Stimulated activated CD4-positive, alpha-beta T cell treated with anti-CD3 and anti-CD28 coated beads, Interleukin-2, amount 100 ng/mL, for 24 hours (primary cell): ENCODE measurements at places on chromosomes 7 and 10.

- no peak for DNase-seq
These were observed 120.9 kb downstream of the PKD1L1 start for GRCh38 chr7:47827351-47827756.

- DNase-seq: no peak
These were observed 1.7 kb downstream of the CDK6 start for GRCh38 chr7:92834507-92835260.

DNA sequence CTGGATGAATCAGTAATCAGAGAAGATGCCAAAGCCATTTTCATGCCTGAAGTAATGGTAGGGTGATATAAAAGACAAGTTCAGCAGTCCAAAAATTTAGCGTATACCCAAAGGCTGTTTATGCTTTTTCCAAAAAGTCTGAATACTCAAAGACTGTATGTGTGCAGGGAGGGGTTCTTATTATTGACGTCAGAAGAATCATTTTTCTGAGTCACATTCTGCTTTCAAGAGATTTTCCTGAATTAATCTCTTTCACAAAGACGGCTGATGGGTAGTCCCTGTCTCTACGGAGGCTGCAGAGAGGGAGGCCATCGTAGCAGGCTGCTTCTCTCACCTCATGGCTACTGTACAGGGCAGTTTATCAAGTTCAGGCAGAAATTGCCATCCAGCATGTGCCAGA lies 30.7 kb upstream of the ABLIM1 start:
- DNase-seq: no peak

GRCh38 chr7:139109188-139109982 lies at the start of gene ZC3HAV1:
ZC3HAV1 (minus strand) TSS chr7:139109720; CDS start chr7:139109331, 389 bp downstream.
- DNase-seq: peak; percentile 86

DNA sequence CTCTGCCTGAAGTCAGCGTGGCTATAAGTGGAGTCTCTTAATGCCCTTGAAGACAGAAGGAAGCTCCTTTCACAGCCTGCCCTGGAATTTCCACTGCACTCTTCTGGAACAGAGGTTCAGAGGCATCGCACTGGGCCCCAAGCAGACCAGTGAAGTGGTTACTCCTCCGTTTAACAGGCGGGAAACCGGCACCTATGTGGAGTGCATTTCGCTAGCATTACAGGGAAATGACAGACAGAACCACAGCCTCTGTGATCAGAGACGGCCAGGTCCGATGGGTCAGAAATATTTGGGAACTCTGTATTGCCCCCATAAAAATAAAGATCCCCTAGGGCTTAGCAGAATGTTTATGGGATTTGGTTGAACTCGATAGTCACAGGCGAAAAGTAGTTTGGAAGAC lies 406.9 kb upstream of the PRKCQ start:
- no peak for DNase-seq

- no peak for DNase-seq
These were observed 368.5 kb upstream of the MGMT start for GRCh38 chr10:129098517-129098916.

- no peak for DNase-seq
These were observed 249.2 kb upstream of the PHF14 start for GRCh38 chr7:10724449-10724848.

GRCh38 chr7:67863911-67864310 lies 867.3 kb downstream of the TYW1 start:
- no peak for DNase-seq

DNA sequence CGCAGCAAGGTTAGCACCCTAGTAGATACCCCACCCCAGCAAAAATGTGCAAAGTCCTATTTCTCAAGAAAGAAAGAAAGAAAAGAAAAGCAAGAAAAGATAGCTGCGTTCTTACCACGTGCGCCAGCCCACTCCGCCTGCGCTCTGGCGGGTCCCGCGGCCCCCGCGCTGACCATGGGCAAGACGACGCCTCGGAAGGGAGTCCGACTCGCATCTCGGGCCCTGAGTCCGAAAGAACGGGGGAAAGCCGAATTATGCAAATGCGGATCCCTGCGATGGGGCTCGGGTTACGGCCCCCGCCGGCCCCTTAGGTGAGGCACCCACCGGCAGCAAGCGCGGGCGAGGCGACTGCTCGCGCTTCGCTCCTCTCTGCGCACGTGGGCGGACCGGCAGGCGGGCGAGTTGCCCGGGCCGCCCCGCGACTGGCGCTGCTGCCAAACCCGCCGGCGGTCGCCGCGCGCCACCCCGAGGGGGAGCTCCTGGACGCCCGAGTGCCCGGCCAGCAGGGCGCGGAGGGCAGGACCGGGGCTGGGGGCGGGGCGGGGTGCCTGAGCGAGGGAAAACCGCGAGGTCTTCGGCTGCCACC lies 2.4 kb upstream of the EGR2 start:
- peak; percentile 74 for DNase-seq

DNA sequence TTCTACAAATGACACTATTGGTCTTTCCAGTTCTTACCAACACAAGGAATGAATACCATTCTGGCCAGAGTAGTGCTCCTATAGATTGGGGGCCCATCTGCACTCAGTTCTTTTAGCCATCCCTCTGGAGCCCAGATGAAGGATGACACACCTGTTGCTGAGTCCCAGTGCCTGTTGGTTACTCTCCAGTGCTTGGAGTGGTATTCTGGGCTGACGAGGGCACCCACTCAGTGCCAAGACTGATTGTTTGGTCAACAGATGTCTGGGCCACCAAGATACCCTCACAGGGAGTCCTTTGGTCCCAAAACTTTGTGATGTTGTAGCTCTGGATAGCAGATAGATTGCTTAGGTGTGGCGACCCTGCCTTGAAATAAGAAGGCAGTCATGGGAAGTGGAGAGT lies 23.7 kb upstream of the ITGA8 start:
- no peak for DNase-seq

DNA sequence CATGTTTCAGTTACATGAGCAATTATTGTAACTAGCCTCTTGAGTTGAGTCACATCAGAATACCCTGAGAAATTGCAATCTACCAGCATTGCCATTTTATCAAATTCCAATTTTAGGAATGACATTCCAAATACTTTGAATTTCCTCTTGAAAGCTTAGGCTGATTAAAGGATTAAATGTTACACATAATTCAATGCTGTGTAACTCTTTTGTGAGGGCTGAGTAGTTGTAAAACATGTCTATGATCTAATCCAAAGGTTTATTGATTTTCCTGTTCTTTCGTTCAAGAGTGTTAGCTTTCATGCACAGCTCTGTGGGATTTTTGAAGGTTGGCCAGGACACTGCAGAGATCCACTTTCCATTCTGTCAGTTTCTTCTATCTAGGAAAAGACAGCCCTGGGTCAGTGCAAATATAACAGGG lies 193.1 kb downstream of the SORCS1 start:
- no peak for DNase-seq

DNA sequence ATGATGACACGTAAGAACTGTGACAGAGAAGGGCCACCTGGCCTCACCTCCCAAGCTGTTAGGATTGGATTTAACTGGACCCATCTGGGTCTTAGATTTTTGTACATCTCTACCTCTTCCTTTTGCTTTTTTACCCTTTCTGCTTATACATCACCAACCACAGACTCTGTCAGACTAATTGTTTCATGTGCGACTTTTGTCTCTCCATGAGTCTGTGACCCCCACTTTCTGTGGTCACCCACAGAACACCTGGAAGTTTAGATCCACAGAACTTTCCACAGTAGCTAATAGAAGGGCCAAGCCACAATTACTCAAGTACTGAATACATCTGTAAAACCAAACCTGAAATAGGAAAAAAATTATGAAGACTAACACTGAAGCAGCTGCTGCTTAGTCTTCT lies 23.1 kb downstream of the SEC31B start:
- no peak for DNase-seq

- DNase-seq: no peak
These were observed 192.6 kb downstream of the CCSER2 start for GRCh38 chr10:84521013-84521412.

DNA sequence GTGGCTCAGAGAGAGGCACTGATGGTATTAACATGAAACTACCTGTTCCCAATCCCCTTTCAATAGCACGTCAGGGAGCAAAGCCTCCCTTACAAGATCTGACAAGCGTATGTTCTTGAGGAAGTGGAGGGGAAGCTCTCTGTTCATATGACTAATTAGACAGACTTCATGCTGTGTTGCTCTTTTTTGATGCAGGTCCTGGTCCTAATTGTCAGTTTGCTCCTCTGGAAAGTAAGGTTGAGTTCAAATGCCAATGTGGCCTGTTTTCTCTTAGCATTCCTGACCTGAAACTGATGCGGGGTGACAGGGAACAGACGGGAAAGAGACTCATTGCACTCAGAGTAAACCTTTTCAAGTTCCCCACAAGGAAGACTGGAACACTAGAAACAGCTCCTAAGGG lies 27.0 kb upstream of the TBX20 start:
- no peak for DNase-seq

- DNase-seq: no peak
These were observed 14.2 kb downstream of the CACNA2D1 start for GRCh38 chr7:82429408-82429807.
